ENCODE measurements at places on chromosomes 7 and 10.

GRCh38 chr10:75541411-75541810 is 110.0 kb downstream of the LRMDA start:
- DNase-seq, result no peak

DNA sequence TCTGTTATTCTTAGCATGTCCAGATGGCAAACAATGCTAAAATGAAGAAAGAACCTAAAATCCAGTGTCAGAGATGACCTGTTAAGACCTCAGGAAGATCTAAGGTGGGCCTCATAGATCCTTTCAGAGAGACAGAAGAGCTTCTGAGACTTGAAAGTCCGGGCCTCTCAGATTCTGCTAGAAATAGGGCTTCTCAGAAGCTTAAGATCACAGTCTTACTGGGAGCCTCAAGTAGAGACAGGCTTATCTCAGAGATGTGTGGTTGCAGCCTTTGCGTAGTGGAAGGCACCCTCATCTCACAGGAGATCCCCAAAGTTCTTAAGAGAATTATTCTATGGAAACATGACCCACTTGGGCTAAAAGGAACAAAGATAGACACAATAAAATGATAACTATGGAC is 642.8 kb downstream of the TNS3 start:
- no peak for DNase-seq

DNA sequence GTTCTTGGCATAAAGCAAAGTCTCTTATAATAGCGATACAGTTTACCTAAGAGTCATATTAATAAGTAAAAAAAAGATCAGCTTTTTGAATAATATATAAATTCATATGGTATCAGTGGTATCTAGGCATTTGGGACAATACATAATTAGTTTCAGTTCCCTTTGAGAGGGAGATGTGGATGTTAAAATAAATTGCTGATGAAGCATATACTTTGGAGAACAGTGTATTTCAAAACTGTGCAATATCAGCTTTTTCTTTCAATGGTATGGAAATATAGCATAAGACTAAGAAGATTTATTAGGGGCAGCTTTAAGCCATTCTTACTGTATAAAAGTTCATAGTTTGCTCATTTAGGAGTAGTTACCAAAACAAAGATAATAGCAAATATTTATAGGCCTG is 35.5 kb downstream of the MDFIC start:
- no peak for DNase-seq

GRCh38 chr7:84104826-84105225 is 89.8 kb downstream of the SEMA3A start:
- DNase-seq, result no peak

DNA sequence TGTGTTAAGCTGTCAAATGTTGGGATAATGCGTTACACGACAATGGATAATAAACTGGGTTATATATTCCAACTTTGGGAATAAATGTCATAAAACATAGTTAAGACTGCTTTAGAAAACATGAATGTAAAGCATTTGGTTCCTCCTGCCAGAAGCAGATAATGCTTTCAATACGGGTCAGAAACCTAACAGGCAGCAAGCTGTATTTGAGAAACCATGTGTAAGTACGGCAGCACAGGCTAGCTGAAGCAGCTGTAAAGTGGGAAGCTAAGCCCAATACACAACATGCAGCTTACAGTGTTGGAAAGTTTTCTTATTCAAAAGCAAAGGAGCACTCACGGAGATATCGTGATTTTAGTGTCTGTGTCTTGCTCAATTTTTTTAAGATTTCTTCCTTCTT is 46.5 kb downstream of the MALSU1 start:
- no peak for DNase-seq

DNA sequence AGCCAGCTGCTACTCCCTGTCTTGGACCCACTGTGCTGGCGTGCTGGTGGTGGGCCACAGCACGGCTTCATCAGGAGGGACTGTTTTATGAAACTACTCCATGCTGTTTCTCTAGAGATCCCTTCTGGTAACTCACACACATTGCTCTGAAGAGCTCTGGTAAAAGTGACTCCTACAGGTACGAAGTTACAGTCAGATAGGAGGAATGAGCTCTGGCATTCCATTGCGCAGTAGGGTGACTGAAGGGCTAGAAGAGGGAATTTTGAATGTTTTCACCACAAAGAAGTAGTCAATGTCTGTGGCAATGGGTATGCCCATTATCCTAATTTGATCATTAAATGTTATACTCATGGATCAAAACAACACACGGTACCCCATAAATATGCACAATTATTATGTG is 609 bp downstream of the MAT1A start:
- no peak for DNase-seq

DNA sequence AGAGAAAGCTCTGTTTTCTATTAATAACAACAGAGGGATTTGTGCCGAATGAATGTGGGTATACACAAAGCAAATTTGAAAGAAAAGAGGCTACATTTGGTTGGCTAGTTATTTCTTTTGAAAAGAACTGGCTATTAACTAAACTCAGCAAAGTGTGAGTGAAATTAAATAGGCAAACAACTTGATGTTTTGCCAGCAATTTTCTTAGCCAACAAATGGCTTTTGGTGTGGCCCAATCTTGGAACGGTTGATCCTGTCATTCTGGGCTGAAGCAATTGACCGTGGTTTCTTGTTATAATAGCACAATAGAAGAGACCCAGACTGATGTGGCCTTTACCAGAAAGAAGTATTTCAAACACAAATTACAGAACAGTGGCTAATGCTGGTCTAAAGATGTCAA is 898.6 kb downstream of the KCNMA1 start:
- DNase-seq, result no peak
